ENCODE measurements at places on chromosomes 4 and X.

- no peak for DNase-seq
Observed at GRCh38 chrX:72142794-72143608, 11.3 kb upstream of the RTL5 start.

GRCh38 chrX:53086464-53086863 is 4.3 kb downstream of the TSPYL2 start:
- DNase-seq, result no peak

DNA sequence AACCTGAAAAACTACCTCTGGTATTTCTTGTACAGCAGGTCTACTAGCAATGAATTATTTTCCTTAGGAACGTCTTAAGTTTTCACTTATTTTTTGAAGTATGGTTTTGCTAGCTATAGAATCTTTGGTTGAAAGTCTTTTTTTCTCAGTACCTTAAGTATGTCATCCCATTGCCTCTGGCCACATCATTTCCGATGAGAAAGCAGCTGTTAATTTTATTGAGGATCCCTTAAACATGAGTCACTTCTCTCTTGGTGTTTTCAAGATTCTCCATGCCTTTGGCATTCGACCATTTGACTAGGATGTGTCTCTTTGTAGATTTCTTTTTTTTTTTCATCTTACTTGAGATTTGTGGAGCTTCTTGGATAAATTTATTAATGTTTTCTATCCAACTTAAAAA is 803.8 kb upstream of the AMOT start:
- DNase-seq, result peak; percentile 66

GRCh38 chr4:93513851-93514250 is 314.7 kb upstream of the ATOH1 start:
- no peak for DNase-seq

DNA sequence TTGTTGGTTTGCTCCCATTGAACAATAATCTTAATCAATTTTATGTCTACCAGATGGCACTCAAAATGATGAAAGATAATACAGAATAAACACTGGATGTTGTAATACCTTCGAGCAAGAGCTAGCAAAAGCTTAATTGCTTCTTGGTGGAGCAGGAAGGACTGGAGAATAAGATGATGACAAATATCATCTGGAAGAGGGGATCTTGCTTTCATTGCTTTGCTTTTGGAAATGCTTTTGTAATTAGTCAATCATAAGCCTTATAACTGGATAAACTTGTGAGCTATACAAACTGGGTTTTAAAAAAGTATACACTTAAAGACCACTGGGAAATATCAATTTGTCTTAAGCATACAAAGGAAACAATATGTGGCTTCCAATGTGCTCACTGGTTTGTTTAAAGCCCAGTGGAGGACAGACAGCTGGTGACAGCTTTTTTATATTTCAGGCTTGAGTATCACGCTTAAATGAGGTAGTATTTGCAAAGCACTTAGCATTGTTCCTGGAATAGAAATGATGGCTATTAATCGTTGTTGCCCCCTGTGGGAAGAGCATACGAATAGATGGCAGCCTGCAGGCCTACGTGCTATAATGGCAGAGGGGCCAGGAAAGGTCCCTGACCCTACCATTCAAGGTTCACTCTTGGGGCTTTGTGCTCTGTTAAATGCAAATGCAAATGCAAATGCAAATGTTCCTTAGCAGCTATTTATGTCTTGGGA is 61.2 kb downstream of the TMEM150C start:
- peak; percentile 62 for DNase-seq
